ENCODE measurements at places on chromosomes 1 and 21.
A peak's percentile ranks its signal among the peaks of the same experiment; 100 is the strongest.

DNA sequence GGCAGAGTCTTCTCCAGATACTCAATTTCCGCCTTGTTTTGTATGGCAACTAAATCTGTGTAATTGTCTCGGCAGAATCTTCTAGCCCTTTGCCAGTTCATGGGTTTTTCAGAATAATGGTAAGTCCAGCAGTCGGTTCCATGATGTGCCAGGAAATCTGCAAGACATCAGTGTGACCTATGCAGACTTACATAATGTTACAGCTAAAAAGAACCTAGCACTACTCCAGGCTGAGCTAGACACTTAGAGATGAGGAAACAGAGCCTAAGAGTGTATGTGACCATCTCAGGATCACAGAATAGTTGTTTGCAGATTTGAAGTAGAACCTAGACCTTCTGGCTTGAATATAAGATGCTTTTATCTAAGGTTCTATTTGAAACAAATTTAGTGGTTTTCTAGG is 2.8 kb downstream of the SELL start:
- no peak for DNase-seq

DNA sequence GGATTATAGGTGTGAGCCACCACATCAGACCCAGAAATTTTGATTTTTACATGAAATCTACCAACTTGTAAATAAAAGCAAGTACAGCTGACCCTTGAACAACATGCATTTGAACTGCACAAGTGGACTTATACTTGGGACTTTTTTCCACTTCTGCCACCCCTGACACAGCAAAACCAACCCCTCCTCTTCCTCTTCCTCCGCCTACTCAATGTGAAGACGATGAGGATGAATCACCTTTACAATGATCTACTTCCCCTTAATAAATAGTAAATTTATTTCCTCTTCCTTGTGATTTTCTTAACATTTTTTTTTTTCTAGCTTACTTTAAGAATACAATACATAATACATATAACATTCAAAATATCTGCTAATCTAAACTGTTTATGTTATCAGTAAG is 17.5 kb upstream of the YRDC start:
- no peak for DNase-seq

GRCh38 chr1:205365945-205366463 is 9.3 kb upstream of the KLHDC8A start:
- no peak for DNase-seq

DNA sequence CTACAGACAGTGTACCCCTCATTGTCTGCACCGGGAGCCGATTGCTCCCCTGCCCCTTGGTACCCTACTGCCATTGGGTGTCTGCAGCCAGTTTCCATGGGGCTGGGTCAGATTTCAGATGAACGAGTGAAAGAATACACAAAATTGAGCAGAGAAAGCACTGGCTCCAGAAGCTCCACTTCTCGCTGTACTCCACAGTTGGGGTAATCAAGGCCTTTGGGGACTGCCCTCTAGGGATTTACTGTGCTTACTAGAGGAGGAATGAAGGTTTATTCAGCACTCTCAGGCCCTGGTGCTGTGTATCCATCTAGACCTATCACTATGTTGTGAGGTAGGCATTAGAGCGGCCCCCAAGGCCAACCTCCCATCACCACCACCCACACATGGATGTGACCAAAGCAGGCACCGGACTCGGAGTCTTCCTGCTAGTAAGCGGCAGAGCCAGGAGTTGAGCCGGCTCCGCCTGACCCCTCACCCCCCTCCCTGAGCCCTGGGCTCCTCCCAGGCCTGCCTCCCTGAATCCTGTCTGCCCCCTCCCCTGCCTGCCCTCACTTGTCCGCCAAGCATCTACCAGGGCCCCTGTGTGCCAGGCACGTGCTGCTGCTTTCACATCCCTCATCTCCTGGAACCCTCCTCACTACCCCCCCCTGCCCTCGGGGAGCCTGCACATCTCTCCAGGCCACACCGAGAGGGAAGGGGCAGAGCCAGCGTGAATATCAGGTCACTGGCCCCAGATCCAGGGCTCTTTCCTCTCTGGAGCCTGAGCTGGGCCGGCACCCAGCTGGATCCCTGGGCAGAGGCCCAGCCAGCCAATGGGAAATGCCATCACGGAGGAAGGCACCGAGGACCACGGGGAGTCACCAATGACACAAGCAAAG is 23.3 kb downstream of the KCNN3 start:
- DNase-seq, result no peak

DNA sequence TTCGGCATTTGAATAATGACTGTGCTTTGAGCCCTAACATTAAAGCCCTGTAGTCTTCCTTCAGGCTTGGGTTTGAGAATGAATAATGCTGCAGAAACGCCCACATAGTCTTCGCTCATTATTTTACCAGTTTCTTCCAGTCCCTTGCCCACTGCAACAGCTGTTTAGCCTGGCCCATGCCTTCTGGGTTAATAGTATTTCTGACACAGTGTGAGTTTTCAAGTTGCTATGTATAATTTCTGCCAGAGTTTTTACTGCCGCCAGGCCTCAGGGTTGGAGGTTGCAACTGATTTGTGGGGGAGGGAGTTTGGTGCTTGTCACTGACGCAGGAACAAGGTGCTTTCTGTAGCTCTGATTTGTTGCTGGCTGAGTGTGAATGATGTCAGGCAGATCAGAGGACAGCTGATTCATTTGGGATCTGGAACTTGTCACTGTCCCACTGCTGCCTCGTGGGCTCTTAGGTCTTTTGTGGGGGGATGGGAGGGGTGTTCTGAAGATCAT is 109.8 kb downstream of the MAST2 start:
- peak; percentile 95 for DNase-seq

- no peak for DNase-seq
Measured at GRCh38 chr1:187114792-187115191, 286.0 kb downstream of the PLA2G4A start.

DNA sequence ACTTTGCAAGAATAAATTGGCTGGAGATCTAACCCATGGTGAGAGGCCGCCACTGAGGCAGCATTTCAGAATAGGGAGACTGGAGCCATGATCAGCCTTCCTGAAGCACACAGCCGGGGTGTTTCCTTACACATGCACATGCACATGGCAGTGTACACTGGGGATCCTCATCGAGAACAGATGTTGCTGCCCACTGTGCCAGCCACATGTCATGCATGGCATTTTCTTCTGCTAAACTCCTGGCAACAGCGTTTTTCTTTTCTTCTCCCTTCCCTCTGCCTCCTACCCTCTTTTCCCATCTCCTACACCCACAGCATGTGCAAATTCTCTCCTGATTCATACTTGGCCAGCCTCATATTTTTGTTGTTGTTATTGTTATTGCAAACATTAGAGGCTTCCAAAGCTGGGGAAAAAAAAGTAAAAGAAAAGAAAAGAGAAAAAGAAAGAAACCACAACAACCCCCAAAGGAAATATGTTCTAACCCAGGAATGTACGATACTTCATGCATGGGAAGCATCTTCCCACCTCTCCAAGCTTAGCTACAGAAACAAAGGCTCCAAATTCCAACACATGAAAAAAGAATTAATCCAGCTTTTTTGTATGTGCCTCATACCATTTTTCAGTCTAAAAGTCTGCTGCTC is 344.0 kb downstream of the ASTN1 start:
- DNase-seq, result no peak

DNA sequence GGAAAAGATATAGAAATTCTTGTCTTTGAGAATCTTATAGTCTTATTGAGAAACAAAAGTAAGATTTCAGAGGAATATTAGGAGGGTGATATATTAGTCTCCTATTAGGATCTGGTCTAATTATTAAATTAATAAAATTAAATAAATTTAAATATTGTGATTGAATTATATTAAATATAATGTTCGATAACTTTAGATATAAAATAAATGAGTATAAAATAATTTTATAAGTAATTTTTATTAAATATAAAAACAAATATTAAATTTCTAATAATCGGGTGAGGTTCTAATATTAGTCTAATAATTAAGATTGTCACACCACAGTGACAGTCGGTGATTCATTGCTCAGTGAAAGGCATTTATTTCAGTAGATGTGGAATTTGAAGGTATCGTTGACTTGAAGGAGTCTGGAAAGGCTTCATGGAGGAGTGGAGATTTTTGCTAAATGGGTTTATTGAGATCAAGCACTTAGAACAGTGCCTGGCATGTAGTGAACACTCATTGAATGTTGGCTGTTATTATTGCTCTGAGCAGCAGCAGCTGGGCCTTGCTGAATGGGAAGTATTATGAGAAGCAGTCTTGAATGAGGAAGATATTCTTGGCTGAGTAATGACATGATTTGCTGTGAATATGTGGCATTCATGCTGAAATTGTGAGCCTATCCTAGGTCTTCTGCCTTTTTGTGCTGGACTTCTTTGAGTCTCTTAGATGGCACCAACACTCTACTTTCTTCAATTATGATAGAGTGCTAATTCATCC is 74.6 kb downstream of the USP25 start:
- DNase-seq, result no peak

GRCh38 chr21:30042443-30042842 is 102.6 kb upstream of the GRIK1 start:
- no peak for DNase-seq
